Calu3 (cell line): ENCODE measurements at places on chromosomes 2 and 18.
A peak's percentile ranks its signal among the peaks of the same experiment; 100 is the strongest.

- H3K27me3 ChIP-seq = no peaks in the 10 kb centered on the region
- H3K4me3 ChIP-seq = no peak overlapping the region
- no peaks in the 10 kb centered on the region for H3K36me3 ChIP-seq
- H3K27ac ChIP-seq = no peak overlapping the region
Measured at GRCh38 chr2:169046440-169047151, 15.5 kb upstream of the ABCB11 start.

DNA sequence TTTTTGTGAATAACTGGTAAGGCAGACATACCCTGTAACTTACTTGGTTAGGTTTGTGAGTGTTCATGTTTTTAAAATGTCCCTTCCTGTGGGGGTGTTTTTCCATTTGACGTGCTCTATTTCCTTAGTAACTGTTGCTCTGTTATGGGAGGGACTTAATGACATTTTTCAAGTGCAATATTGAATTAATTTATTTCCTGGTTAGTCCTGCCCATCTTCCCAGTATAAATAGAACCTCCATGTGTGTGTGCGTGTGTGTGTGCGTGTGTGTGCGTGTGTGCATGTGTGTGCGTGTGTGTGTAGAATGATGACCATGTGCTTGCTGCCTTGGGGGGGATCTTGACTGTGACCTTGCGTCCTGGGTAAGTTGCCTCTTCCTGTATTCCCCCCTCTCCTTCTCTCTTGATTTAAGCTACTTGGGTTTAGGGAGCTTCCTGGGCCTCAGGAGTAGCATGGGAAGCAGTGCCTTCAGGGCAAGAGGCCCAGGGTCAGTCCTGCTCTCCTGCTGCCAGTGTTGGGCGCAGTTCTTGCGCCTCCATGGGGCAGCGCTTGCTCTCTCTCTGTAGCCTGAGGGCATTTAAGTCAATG is 163.9 kb downstream of the LDLRAD4 start:
- H3K27me3 ChIP-seq = no peaks in the 10 kb centered on the region
- peaks cover 5% of the 10 kb centered on the region for H3K36me3 ChIP-seq
- peak overlapping the region; percentile 23 for H3K4me3 ChIP-seq
- peak overlapping the region; percentile 68 for H3K27ac ChIP-seq

DNA sequence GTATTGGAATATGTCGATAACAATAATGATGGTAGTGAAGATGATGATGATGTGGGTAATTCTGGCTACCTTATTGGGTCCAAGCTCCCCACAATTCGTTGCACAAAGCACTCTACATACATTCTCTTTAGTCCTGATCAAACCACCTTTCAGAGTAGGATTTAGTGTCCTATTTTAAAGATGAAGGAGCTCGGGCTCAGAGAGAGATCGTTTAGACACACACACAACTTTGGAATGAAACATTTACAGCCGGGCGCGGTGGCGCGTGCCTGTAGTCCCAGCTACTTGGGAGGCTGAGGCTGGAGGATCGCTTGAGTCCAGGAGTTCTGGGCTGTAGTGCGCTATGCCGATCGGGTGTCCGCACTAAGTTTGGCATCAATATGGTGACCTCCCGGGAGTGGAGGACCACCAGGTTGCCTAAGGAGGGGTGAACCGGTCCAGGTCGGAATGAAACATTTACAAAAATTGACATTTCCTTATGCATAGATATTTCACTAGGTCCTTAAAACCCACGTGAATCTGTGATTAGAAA is 50.7 kb downstream of the GREB1 start:
- H3K4me3 ChIP-seq = no peak overlapping the region
- H3K36me3 ChIP-seq = no peaks in the 10 kb centered on the region
- peaks cover 54% of the 10 kb centered on the region for H3K27me3 ChIP-seq
- H3K27ac ChIP-seq = no peak overlapping the region
- DNase-seq = no peak

- H3K36me3 ChIP-seq = no peaks in the 10 kb centered on the region
- no peak overlapping the region for H3K27ac ChIP-seq
- no peaks in the 10 kb centered on the region for H3K27me3 ChIP-seq
- H3K4me3 ChIP-seq = no peak overlapping the region
Measured at GRCh38 chr2:45330637-45331409, 280.2 kb downstream of the SRBD1 start.

GRCh38 chr2:233349005-233349998 is 5.0 kb upstream of the DGKD start:
- H3K4me3 ChIP-seq = no peak overlapping the region
- H3K27ac ChIP-seq = no peak overlapping the region
- peaks cover 52% of the 10 kb centered on the region for H3K4me1 ChIP-seq
- H3K27me3 ChIP-seq = peaks cover 10% of the 10 kb centered on the region
- DNase-seq = peak; percentile 6
